ENCODE measurements at places on chromosomes 4 and X.
A peak's percentile ranks its signal among the peaks of the same experiment; 100 is the strongest.

DNA sequence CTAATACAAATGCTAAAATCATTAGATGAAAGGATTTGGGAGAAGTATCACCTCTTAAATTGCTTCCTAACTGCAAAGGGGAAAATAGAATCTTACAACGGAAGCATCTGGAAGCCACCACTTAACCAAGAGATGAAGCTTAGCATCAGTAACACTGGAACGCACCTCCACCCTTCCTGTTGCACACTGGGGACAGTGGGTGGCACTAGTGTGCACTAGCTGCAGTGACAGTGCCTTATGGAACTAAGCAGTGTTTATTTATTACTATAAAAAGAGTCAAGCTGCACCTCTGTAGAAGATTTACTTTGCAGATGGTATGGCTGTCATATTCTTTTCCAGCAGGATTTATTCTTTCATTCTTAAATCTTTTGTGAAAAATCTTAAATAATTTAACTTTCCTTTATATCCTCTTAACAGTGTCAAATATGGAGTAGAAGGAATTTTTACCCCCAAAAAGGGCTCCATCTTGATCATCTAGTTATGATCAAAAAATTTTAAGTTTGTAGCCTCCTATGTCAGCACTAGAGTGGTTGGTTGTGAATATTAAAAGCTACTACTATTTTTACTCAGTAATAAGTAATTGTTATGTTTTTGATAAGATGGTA is 76.7 kb downstream of the SCD5 start:
- DNase-seq = peak; percentile 49

DNA sequence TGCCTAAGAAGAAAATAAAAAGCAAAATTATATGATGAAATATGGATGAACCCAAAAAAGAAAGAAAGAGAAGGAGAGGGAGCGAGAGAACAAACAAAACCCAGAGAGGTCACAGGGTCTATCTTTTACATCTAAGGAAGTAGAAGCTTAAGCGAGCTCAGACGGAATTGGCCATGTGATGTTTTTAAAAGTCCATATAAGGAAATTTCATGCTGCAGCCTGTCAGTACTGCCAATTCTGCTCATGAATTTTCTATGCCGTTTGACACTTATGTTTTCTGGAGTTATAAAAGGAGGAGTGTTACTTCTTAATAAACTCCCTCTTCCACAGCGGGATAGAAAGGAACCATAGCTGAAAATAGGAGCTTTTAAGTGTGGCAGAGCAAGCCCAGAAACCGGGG is 32.9 kb upstream of the DCX start:
- DNase-seq = no peak

DNA sequence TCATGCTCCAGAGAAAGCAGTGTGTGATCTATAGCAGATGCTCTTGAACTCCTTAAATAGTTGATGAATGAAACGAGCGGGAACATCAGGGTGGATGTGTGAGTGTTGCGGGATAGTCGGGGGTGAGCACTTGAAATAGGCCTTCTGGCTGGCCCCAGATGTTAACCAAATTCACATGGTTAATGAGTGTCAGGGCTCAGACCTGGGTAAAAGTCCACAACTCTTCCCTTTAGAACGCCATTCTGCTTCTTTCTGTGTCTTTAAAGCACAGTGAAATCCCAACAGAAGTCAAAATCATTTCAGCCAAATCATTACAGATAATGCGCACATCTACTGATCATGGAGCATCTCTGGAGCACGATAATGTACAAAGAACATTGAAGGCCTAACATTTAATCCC is 249.4 kb upstream of the BOD1L1 start:
- no peak for DNase-seq

- DNase-seq = no peak
Measured at GRCh38 chr4:124386648-124387047, 325.9 kb downstream of the ANKRD50 start.

DNA sequence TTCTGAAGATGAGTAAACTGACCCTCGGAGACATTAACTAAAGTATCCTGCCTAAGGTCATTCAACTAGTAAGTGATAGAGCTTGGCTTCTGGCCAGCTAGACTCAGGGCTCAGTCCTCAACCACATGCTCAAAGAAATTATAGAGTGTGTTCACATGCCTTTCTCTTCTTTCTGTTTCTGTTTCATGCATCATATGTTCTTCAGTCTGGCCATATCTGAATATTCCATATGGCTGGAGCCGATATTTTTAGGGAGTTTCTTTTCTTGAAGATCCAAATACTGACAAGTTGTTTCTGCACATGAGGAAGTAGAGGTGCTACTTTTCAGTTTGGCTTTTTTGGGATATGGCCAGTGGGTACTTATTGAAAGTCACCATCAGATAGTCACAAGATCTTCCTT is 44.9 kb downstream of the MMRN1 start:
- DNase-seq = peak; percentile 0

GRCh38 chr4:74105656-74106280 is 6.8 kb upstream of the CXCL2 start:
- DNase-seq = no peak
